ENCODE measurements at places on chromosomes 3 and 15. TPM values are rescaled to one million over a fixed set of nuclear protein-coding genes. Genes with fewer than 3 reads are reported as not detected.

Gene CCK
- total RNA-seq, result not detected

Gene ATP10A
- 4.4 TPM for total RNA-seq

Gene PARP14
- total RNA-seq, result 73.8 TPM

Gene CHRFAM7A
- total RNA-seq, result 0.72 TPM

All from fibroblast of the aortic adventitia (primary cell).